CD4-positive, alpha-beta T cell treated with Interferon alpha-2 for 1 hour (primary cell): ENCODE measurements at places on chromosomes 16 and 17.

DNA sequence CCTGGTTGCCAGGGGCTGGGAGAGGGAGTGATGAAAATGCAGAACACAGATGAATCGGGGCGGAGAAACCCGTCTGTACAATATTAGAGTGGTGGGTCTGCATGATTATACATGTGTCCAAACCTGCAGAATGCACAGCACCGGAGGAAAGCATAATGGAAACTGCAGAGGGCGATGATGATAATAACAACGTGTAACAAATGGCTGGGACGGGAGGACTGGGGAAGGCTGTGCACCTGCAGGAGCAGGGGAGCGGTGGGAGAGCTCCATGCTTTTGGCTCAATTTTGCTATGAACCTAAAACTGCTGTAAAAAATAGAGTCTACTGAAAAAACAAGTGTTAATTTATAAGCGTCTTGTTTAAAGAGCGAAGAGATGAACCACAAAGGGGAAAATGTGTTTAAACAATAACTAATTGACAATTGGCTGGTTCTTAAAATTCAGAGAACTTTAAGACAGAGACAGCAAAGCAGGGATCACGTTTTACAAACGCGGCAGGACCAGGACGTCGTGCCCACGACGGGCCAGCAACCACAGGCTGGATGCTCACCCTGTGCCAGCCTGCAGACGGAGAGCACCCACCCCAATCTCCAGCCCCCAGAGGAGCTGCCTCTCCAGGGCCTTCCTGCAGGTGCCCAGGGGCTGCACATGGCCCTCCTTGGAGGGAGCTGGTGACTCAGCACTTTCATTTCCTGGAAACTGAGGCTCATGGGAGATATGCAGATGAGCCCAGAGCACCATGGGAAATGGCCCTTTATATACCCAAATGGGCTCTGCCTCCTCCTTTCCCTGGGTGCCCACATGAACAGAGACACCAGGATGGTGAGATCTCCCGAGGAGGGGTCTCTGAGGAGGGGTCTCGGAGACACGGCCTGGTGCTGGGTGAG lies at the start of gene TEX19:
Gene TEX19, plus strand, starts transcription at position 783 of the 886 bp plus-strand sequence. CDS start 2,904 bp downstream, outside the sequence.
- DNase-seq = no peak

DNA sequence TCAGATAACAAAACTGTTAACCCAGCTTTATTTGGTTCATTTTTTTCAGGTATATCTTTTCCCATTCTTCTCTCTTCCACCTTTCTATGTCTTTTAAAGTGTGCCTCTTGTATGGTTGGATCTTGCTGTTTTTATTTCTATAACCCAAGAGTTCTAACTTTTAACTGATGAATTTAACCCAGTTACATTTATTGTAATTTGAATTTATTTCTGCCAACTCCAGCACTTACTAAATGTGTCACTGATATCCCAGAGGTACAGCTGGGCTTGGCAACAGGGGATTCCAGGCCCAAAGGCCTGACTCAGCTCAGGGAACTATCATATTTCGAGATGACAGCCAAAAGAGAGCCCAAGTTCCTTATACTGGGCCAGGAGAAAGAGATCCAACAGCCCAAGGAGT lies 200.1 kb downstream of the GSG1L start:
- no peak for DNase-seq

DNA sequence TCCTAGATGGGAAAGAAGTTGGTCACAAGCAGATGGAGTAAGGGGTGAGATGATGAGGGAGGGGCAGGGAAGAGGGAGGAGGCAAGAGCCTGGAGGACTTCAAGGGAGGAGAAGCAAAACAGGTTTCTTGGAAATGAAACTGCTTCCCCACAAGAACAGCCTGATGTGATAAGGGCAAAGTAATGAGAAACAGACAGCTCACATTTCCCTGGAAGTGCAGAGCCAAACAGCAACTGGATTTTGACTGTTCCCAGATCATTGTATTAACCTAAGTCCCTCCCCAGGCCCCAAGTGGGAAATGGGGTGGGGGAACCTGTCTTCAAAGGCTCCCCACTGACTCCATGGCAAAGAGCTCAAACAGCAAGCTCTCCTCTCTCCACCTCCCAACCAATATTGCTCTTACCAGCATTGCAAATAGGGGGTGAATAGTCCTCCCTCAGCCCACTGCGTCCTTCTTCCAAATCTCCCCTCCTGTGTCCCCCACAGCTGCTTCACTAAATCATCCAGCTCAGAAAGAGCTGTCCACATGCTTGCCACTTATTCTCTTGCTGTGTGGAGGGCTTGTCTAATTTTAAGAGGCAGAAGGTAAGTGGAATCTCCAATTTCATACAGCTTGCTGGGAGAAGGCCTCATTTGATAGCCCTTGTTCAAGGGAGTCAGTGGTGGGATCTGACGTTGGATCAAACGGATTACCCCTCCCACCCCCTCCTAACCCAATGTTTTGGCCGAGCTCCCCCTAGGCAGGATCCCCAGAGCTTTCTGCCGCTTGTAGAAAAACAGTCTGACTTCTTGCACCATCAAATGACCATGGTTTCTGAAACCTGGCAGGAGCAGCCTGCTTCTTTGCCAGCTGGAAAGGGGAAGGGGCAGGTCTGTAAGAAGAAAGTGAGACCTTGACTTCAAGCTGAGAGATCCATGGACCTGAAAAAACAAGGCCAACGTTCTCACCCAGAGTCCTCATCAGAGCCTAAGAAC lies 56.3 kb upstream of the SMIM36 start:
- DNase-seq = no peak

DNA sequence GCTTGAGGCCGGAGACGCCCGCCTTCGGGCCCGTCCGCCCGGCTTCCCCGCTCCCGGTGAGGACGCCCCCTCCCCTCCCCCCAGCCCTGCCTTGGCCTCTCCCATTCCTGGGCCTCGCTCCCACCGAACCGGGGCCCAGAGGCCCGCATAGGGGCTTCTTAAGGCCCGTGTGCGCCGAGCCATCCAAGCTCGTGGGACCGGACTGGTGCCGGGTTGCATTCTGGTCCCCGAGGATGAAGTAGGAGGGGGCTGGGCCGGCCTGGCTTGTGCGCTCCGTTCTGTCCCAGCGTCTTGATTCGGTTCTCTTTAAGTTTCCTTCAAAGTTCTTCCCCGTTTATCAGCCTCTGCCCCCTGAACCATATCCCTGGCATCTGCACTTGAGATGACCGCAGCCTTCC lies 488 bp downstream of the SENP3 start:
- no peak for DNase-seq

- no peak for DNase-seq
These were observed 7.1 kb upstream of the SAMD14 start for GRCh38 chr17:50137042-50137441.

DNA sequence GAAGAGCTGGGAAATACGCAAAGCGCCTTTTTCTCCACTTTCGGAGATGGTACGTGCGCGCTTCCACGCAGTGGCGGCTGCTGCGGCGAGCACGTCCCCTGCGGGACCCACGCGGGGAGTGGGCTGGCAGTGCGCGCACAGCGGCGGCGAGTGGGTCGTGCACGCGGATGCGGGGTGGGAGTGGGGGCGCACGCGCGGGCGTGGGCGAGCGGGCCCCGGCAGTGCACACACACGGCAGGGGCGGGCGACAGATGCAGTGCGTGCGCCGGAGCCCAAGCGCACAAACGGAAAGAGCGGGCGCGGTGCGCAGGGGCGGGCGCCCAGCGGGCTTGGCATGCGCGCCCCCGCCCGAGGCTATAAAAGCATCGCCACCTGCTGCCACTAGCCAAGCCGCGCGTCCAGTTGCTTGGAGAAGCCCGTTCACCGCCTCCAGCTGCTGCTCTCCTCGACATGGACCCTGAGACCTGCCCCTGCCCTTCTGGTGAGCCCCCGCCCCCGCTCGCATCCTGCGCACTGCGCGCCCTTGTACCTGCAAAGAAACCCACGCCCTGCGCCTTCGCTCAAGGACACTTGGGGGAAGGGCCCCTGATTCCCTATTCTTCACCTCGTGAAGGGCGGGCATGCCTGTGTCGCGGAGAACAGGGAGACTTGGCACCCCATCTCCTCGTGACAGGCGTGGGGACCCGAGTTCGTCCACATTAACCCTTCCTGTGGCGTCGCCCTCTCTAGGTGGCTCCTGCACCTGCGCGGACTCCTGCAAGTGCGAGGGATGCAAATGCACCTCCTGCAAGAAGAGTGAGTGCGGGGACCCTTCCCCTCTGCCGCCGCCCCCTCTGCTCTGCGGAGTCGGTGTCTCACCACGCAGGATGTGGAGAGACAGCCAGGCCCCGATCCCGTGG lies at the start of gene MT3:
Gene MT3, plus strand, starts transcription at position 388 of the 899 bp plus-strand sequence. Its CDS starts 63 bp downstream, at position 451.
- DNase-seq = peak; percentile 12

DNA sequence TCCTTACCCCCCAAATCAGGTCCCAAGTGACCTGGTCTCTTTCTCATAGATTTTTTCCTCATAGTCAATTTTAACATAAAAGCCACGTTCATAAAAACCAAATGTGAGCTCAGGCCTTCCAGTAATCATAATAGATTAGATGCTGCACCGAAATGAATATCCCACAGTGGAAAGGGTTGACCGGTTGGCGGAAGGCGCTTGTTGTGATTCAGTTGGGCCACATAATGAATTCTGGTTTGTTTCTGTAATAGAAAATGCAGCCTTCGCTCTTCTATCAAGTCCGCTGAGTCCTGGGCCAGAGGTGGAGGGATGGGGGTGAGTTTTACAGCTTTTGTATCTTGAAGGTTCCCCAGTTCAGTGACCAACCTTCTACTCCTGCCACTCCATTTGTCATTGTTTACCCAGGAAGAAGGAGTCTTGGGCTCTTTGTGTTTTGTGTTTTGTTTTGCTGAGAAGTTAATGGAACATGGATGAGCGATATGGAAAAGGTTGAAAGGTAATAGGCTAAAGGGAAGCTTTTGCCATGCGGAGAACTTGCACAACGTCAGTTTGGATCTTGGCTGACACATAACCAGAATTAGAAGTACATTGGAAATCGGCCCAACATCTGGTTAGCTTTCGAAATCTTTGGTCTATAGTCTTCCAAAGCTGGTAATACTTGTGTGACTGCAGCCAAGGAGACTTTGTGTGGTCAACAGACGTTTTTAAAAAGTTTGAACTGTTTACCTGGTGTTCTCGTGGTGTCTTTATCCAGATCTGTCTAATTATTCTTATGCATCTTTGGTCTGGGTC lies 89.5 kb downstream of the CLEC16A start:
- DNase-seq = no peak
